Activated CD4-positive, alpha-beta memory T cell treated with anti-CD3 and anti-CD28 coated beads, Interleukin-2, amount 10 ng/mL, durations not matched to agents 7 days and 5 days (primary cell): ENCODE measurements at places on chromosomes 7 and 10. TPM values are rescaled to one million over a fixed set of nuclear protein-coding genes. Genes with fewer than 3 reads are reported as not detected.

DNA sequence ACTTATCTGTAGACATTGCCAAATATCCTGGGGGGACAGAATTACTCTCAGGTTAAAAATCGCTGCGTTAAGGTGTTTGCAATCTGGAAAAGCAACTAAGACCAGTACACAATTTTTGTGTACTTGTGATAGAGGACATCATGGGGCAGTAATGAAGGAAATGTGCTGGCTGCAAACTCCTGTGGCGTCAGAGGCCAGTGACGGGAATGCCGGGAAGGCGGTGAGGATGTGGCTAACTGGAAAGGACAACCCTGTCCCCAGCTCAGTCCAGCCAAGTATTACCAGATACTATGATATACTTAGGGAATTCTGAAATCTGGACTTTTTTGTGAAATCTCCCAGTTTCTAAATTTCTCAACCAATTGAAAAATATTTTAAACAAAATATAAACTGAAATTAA is 103.1 kb upstream of the NANOS1 start:
- no peak for DNase-seq
- H3K4me1 ChIP-seq, result peaks cover 4% of the 10 kb centered on the region
- H3K27me3 ChIP-seq, result peaks cover 26% of the 10 kb centered on the region
- H3K27ac ChIP-seq, result no peak overlapping the region

DNA sequence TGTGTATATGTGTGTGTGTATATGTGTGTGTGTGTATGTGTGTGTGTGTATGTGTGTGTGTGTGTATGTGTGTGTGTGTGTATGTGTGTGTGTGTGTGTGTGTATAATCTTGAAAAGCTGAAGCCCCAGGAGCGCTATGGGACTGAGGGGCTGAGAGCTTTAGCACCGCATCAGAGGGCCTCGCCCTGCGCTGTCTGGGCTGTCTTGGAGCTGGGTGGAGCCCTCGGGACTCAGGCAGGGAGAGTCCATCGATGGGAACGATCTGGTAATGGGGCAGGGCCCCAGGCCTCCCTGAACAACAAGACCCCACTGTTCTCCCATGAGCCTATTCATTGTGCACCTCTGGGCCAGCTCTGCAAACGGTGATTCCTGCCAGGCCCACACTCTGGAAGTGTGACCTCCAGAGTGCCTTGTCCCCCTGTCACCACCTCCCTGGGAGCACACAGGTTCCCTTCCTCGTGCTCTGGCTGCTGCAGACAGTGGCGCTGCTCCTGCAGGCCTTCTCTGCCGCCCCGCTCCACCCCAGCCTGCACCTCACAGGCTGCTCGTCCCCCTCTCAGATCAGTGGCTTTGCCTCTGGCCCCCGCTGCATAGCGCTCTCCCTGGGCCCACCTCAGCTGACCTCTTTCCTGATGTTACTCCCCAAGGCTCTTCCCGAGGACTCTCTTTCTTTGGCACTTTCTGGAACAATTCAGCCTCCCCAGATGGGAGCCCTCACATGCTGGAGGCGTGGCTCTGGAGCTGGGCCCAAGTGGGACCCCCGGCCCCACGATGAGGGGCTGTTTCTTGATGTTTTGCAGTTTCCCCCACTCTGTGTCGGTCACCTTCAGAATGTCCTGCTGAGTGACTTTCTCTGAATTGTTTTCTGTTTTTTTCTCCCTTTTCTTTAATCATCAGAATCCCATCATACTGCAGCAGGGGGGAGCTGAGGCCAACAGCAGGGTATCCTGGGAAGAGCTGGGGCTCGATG is 542.2 kb upstream of the FOXK1 start:
- H3K27ac ChIP-seq, result no peak overlapping the region
- no peak for DNase-seq
- H3K36me3 ChIP-seq, result no peaks in the 10 kb centered on the region
- peaks cover 2% of the 10 kb centered on the region for H3K27me3 ChIP-seq
- H3K4me1 ChIP-seq, result no peaks in the 10 kb centered on the region

DNA sequence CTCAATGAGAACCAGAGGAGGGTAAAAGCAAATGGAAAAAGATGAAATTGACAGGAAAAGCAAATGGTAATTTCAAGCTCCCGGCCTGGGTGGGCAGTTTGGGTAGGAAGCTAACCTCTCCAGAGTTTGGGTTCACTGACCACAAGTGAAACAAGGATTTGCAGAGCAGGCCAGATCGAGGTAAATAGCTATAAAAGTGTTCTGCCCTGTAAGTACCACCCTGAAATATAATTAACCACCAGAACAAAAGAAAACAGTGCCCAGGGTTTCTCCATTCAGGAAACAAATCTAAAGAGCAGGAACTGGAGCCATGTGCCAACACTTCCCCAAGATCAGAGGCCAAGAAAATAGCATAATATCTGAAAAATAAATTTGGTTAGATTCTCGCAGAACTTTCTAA is 276.7 kb upstream of the MEOX2 start:
- no peaks in the 10 kb centered on the region for H3K4me1 ChIP-seq
- H3K36me3 ChIP-seq, result no peaks in the 10 kb centered on the region
- H3K27me3 ChIP-seq, result no peaks in the 10 kb centered on the region
- no peak for DNase-seq
- no peak overlapping the region for H3K4me3 ChIP-seq
- no peak overlapping the region for H3K27ac ChIP-seq

DNA sequence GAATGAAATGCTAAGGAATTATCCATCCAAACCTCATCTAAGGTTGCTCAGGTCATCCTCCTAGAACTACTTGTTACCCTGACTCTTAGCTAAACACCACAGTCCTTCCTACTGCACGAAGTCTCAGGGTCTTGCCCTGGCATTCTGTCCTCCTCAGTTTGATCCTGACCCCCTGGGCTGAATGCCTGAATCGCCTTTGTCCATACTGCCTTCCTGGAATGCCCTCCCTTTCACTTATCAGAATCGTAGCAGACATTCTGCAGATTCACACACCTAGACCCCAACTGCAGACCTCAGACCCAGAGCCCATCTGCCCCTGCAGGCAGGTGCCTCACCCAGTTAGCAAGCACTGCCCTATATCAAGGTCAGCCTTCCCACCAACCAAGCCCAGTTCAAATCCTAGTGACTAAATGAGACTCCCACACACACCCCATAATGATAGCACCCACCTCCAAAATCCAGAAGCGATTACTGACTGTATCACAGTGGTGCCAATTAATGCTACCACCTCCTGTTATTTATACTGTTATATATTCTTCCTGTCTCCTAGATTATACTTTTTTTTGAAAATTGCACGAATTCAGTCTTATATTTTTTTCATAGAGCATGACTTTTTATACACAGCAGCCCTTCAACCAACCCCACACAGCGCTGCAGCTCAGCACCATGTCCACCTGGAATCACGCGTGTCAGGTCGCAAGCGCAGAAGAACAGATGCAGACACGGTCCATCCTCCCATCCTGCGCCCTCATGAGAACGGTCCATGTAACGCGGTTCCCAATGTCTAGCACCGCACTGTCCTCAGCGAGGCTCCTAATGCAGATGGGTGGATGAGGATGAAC is 3.7 kb downstream of the PARD3 start:
- H3K4me1 ChIP-seq, result peaks cover 9% of the 10 kb centered on the region
- no peaks in the 10 kb centered on the region for H3K36me3 ChIP-seq
- no peak for DNase-seq
- H3K27ac ChIP-seq, result no peak overlapping the region
- H3K4me3 ChIP-seq, result no peak overlapping the region
- H3K27me3 ChIP-seq, result peaks cover 55% of the 10 kb centered on the region

GRCh38 chr7:74489997-74490945 is 36.6 kb downstream of the GTF2IRD1 start:
- H3K4me3 ChIP-seq, result no peak overlapping the region
- H3K27ac ChIP-seq, result no peak overlapping the region
- no peaks in the 10 kb centered on the region for H3K4me1 ChIP-seq
- DNase-seq, result no peak
- H3K36me3 ChIP-seq, result no peaks in the 10 kb centered on the region
- no peaks in the 10 kb centered on the region for H3K27me3 ChIP-seq

- no peaks in the 10 kb centered on the region for H3K27me3 ChIP-seq
- peaks cover 15% of the 10 kb centered on the region for H3K36me3 ChIP-seq
- peak overlapping the region; percentile 28 for H3K27ac ChIP-seq
- H3K4me1 ChIP-seq, result peaks cover 50% of the 10 kb centered on the region
These were observed 5.2 kb downstream of the ARL4A start for GRCh38 chr7:12692479-12693259.

DNA sequence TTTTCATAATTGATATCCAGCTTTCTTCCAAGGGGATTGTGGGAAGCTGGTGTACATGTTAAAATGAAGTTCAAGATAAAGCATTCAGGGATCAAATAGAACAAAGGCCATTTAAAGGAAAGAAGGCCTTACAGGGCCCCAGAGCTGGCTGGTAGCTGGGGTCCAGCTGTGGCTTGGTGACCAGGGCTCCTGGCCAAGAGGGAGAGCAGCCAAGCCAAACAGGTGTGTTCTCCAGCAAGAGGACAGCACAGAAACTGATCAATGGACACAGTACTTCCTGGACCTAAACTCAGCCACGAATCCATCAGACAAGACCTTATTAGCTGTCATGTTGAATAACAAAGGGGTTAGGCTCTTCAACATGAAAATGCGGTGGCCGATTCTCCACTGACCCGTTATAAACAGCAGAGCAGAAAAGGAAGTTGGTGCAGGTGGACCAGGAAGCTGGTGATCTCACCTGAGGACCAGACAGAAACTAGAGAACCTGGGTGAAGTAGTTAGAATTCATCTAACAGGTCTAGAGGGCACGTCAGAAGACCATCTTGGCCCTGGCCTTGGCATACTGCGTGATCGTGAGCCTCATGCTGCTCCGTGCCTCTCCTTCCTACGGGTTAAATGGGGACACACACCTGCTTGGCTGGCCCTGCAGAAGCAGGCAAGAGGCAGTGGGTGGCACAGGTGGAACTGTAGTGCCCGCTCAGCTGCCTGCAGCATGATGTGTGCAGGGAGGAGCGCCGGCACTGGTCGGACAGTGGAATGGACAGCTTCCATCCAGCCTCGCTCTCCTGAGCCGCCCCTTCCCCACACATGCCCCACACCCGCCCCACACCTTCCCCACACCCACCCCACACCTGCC is 53.8 kb downstream of the PARP12 start:
- no peak for DNase-seq
- no peaks in the 10 kb centered on the region for H3K36me3 ChIP-seq
- no peaks in the 10 kb centered on the region for H3K4me1 ChIP-seq

DNA sequence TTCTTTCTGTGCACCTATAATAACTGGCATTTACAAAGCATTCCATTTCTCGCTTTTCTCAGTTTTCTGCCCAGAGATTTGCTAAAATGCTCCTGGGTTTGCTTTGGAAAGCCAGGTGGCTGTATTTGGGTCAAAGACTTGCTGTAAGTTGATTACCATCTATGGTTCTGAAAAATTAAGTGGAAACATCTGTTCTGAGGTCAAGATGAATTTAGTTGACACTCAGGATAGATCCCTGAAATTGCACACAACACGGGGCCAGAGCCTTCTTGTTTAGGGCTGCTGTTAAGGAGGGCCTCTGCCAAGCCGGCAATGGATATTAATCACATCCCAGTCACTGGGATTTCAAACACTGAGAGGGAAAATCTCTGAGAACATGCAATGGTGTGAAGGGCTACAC is 111.6 kb upstream of the GLI3 start:
- H3K27ac ChIP-seq, result no peak overlapping the region
- no peaks in the 10 kb centered on the region for H3K4me1 ChIP-seq
- no peaks in the 10 kb centered on the region for H3K27me3 ChIP-seq
- H3K4me3 ChIP-seq, result no peak overlapping the region

- no peak overlapping the region for H3K4me3 ChIP-seq
- no peaks in the 10 kb centered on the region for H3K36me3 ChIP-seq
- no peaks in the 10 kb centered on the region for H3K27me3 ChIP-seq
These were observed 101.3 kb downstream of the SDHAF3 start for GRCh38 chr7:97218767-97219166.

- H3K36me3 ChIP-seq, result no peaks in the 10 kb centered on the region
- H3K27ac ChIP-seq, result no peak overlapping the region
- DNase-seq, result no peak
- peaks cover 2% of the 10 kb centered on the region for H3K4me1 ChIP-seq
- no peak overlapping the region for H3K4me3 ChIP-seq
- no peaks in the 10 kb centered on the region for H3K27me3 ChIP-seq
These were observed 9.0 kb upstream of the POR start for GRCh38 chr7:75905785-75906604.

GRCh38 chr7:116451957-116452729 is 47.4 kb upstream of the CAV2 start:
- DNase-seq, result no peak
- H3K4me3 ChIP-seq, result no peak overlapping the region
- H3K36me3 ChIP-seq, result no peaks in the 10 kb centered on the region
- H3K27ac ChIP-seq, result no peak overlapping the region
- H3K27me3 ChIP-seq, result peaks cover 20% of the 10 kb centered on the region
- H3K4me1 ChIP-seq, result no peaks in the 10 kb centered on the region

- H3K27me3 ChIP-seq, result peaks cover 4% of the 10 kb centered on the region
- DNase-seq, result no peak
- H3K36me3 ChIP-seq, result peaks cover 12% of the 10 kb centered on the region
These were observed 17.8 kb downstream of the SCART1 start for GRCh38 chr10:133471300-133472109.

DNA sequence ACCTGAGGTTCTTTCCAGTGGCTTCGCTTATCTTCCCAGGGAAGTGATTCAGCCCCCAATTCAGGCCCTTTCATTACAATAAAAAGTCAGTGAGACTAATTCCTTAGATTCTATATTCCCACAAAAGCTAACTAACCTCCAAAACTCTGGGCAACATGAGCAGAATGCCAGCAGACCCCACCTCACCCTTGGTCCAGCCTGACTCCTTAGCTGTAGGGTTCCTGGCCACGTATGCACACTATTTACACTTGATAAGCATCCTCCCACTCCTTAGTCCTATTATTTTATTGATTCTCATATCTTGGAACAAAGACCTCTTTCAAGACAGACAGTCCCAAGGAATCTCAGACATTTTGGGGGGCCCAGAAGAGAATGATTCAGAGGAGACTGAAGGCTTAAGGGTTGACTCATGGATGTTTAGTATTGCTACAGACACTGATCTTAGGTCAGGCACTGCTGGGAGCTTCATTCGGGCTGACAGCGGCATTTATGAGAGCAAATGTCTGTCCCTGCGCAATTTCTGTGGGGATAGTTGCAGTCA is 162.6 kb upstream of the GDF10 start:
- H3K4me1 ChIP-seq, result no peaks in the 10 kb centered on the region
- H3K4me3 ChIP-seq, result no peak overlapping the region
- H3K36me3 ChIP-seq, result no peaks in the 10 kb centered on the region
- no peaks in the 10 kb centered on the region for H3K27me3 ChIP-seq
- no peak overlapping the region for H3K27ac ChIP-seq

GRCh38 chr7:22363756-22364422 is 6.9 kb upstream of the RAPGEF5 start:
- H3K4me3 ChIP-seq, result no peak overlapping the region
- no peaks in the 10 kb centered on the region for H3K4me1 ChIP-seq
- H3K27ac ChIP-seq, result no peak overlapping the region

GRCh38 chr7:18975689-18976280 is 141.7 kb downstream of the TWIST1 start:
- no peak overlapping the region for H3K4me3 ChIP-seq
- no peak overlapping the region for H3K27ac ChIP-seq
- no peaks in the 10 kb centered on the region for H3K4me1 ChIP-seq
- DNase-seq, result no peak
- no peaks in the 10 kb centered on the region for H3K27me3 ChIP-seq

GPR146 gene
- 10.1 TPM for total RNA-seq

MMD2 gene
- total RNA-seq, result not detected

SLC26A5 gene
- not detected for total RNA-seq

TAS2R5 gene
- 1.5 TPM for total RNA-seq

FAM25A gene
- total RNA-seq, result not detected

AKR1C8 gene
- 1.5 TPM for total RNA-seq

ARMC3 gene
- total RNA-seq, result not detected

PNLIPRP2 gene
- not detected for total RNA-seq
